ENCODE measurements at places on chromosomes 2 and 18.

DNA sequence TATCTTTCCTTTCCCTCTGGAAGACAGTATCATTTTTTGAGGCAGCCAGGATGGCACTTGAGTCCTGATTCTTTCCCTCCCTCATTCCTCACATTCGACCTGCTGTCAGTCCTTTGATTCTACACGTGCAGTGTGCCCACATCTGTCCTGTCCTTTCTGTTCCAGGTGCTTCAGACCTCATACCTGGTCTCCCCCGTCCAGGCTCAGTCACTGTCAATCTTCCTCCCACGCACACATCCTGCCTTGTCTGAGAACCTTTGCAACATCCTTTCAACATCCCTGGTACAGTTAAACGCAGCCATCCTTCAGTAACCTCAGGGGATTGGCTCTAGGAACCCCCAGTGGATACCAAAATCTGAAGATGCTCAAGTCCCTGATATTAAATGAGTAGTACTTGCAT, 10.1 kb downstream of the BCL2 start:
- DNase-seq, result no peak

- no peak for DNase-seq
Measured at GRCh38 chr2:67652679-67653078, 255.5 kb downstream of the ETAA1 start.

- DNase-seq, result no peak
Measured at GRCh38 chr2:228105526-228106250, 75.8 kb downstream of the SPHKAP start.

- no peak for DNase-seq
Measured at GRCh38 chr2:72612614-72613160, 213.1 kb downstream of the EXOC6B start.

DNA sequence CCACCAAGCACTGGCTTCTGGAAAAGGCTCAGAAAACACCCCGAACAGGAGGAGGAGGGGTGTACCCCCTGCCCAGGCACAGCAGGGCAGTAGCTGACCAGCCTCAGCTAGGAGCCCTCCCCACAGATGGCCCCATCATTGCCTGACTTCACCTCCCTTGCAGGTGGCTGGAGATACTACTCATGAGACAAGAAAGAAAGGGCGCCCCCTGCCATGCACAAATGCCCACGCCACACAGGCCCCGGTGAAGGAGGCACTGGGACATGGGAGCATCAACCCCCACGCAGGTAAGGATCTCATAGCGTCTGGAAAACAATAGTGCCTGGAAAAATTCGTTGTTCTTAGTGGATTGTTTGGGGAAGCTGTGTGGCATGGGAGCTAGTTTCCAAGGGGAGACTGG, 240.6 kb downstream of the TFCP2L1 start:
- no peak for DNase-seq

GRCh38 chr18:67007999-67008398, 404.1 kb upstream of the CDH19 start:
- DNase-seq, result no peak

GRCh38 chr2:118255771-118256372, 167.6 kb downstream of the INSIG2 start:
- DNase-seq, result no peak

- no peak for DNase-seq
Measured at GRCh38 chr18:3931542-3932112, 481.7 kb downstream of the TGIF1 start.

DNA sequence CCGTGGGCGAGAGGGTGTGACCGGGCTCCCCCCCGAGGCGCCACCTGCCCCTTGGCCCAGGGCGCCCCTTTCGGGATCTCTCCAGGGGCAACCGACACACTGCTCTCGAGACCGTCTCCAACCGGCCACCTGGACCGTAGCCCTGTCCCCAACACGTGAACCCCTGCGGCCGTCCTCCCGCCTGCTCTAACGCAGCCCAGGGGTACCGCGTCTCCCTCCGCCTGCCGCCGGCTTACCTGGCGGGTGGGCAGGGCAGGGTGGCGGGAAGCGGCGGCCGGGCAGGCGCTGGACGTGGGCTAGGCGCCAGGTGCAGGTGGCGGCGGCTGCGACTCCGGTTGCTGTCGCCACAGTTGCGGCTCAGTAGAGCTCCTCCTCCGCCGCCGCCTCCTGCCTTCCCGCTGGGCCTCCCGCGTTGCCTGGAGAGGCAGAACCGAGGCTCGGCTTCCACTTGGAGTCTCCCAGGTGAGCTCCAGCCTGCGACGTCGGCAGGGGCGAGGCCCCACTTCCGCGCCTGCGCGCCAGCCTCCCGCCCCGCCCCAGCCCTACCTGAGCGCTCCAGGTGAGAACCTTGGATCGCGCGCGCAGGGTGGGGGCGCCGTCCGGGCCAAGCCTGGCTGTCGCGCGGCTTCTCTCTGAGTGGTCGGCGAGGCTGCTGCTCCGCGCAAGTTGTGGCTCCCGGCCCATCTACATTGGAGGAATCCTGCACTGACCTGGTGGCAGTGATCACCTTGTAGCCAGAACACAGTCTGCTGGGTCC, at the start of gene GALNT3:
TSS of gene GALNT3 (minus strand) at position 469 of the 757 bp plus-strand sequence. CDS start 23,547 bp downstream, outside the sequence.
- peak; percentile 84 for DNase-seq

- DNase-seq, result no peak
Measured at GRCh38 chr2:217456016-217456415, 546.8 kb downstream of the TNS1 start.

GRCh38 chr2:168731616-168732015, 70.8 kb upstream of the NOSTRIN start:
- no peak for DNase-seq

GRCh38 chr2:101146535-101146934, 4.6 kb downstream of the TBC1D8 start:
- no peak for DNase-seq

GRCh38 chr2:51013079-51013932, 18.6 kb downstream of the NRXN1 start:
- peak; percentile 99 for DNase-seq

Data from NCI-H1105 treated with DMSO at 0.1 percent for 48 hours (cell line).